AG08396 (cell line): ENCODE measurements at places on chromosomes 12 and 14.

DNA sequence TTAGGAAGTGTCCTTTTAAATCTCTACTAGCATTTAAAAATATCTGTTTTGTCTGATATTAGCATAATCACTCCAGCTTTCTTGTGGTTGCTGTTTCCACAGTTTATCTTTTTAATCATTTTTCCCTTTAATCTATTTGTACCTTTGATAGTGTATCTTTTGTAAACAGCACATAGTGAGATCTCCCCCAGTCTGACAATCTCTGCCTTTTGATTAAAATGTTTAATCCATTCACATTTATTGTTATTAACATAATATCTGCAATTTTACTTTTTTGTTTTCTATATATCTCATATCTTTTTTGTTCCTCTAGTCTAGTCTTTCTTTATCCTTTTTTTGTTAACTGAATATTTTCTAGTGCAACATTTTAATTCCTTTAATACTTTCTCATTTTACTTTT lies 104.2 kb downstream of the RPS6KA5 start:
- DNase-seq = no peak

- no peak for DNase-seq
Measured at GRCh38 chr14:100292776-100293461, 13.3 kb downstream of the SLC25A29 start.

GRCh38 chr12:22116376-22116775 lies 70.4 kb downstream of the CMAS start:
- DNase-seq = no peak

- DNase-seq = no peak
Measured at GRCh38 chr12:57031138-57031725, 14.9 kb upstream of the TAC3 start.

- DNase-seq = no peak
Measured at GRCh38 chr12:33192226-33192625, 247.4 kb downstream of the SYT10 start.

DNA sequence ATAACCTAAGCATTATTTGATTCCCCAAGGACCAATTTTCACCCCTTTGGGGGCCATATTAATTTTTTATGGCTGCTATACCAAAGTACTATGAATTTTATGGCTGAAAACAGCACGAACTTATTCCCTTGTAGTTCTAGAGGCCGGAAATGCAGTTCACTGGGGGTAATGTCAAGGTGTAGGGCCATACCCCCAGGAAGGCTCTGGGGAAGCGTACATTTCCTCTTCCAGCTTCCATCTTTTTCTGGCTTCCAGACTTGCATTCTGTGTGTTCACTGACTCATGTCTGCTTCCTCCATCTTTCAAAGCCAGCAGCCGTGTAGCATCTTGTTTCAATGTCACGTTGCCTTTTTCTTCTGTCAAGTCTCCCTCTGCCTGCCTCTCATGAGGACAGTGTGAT lies 133.5 kb downstream of the BICD1 start:
- DNase-seq = no peak

DNA sequence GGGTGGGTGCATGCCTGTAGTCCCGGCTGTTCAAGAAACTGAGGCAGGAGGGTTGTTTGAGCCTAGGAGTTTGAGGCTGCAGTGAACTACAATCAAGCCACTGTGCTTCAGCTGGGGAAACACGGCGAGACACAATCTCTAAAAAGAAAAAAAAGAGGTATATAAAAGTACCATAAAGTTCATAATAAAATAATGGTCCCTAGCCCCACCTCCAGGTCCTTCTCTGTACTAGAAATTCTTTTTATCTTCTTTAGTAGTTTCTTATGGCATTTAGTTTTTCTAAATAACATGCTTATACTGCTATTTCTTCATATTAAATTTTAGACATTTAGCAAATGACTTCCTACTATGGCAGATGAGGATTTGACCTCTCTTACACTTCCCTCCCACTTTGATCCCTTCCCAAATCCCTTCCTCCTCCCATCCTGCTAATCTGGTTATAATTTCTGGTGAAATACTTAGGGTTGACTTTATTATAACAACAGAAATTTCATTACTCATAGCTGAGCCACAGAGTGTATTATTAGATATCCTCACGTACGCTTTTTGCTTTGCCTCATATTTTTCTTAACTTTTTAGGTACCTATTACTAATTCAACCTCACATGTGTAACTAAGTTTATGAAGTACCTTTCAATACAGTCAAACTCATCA lies 94.7 kb downstream of the SLC41A2 start:
- peak; percentile 23 for DNase-seq

DNA sequence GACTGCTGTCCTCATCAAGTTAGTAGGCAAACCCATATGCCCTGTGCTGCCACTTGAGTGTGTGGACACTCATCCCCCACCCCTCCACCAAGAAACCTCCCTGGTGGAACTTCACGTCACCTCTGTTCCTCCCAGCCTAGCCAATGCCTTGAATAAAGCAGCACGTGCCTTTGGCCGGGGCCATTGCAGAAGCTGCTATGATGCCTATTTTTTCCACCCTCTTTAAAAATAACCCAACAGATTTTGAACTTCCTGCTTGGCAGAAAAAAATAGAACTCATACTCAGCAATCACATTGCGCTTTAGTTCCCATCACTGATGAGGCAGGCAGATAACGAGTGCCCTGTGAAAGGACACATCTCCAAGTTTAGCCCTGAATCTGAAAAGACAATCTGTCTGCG lies 23.1 kb upstream of the PWP1 start:
- DNase-seq = no peak

GRCh38 chr12:75818863-75819262 lies 212.7 kb downstream of the PHLDA1 start:
- DNase-seq = no peak

GRCh38 chr14:100342195-100342594 lies 19.1 kb downstream of the SLC25A47 start:
- DNase-seq = no peak
